ENCODE measurements at places on chromosomes 2 and 18.
A peak's percentile ranks its signal among the peaks of the same experiment; 100 is the strongest.

- no peak for DNase-seq
Measured at GRCh38 chr2:174704642-174705041, 59.6 kb downstream of the CHRNA1 start.

- no peak for DNase-seq
Measured at GRCh38 chr2:19519045-19519444, 160.6 kb upstream of the OSR1 start.

DNA sequence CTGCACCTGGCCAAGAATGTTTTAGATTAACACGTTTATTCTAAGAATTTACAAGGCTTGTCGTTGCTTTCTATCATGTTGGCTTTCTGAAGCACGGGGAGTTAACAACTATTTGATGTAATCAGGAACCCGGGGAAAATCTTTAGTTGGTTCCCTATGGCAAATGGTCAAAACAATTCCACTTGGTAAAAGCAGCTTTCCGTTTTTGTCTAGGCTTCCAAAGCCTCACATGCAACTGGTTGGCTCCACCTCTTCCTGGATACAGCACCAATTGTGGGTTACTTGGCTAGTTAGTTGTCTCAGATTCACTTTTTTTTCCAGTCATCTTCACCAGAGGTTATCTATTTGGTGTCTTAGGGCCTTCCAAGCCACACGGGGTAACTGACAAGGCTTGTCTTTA is 2.8 kb downstream of the COLEC12 start:
- DNase-seq: no peak

- DNase-seq: no peak
Measured at GRCh38 chr18:50469380-50469781, 90.5 kb upstream of the MAPK4 start.

- no peak for DNase-seq
Measured at GRCh38 chr2:148721520-148721931, 77.0 kb downstream of the EPC2 start.

DNA sequence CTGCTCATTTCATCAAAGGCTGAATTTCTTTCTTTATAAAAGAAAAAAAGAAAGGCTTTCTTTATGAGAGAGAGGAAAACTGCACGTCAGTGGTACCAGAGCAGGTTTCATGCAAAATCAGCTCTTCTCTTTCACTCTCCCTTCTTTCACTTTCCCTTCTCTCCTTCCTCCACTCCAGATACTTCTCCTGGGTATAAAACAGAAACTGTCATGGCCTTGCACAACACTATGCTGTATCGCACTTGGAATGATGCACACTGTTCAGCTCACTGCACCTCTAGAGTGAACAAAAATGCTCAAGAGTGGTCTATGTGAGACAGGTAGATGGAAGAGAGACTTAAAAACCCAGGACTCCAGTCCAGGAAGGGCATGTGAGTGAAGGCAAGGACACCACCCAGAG is 73.8 kb downstream of the KLF7 start:
- no peak for DNase-seq

DNA sequence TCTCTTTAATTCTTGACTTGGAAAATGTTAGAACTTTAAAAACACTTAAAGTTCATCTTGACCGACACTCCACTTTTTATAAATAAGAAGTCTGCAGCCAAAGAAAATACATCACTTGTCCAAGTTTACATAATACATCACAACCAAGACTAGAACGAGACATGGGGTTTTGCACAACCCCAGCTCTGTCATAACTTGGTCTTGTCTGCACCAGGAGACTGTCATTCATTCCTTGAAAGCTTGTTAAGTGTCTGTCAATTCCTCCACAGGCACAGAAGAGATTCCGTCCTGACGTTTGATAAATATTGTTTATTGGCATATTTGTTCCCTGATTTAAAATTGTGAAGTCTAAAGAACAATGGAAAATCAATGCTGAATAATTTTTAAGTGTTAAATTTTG is 139.5 kb upstream of the SETBP1 start:
- DNase-seq: no peak

DNA sequence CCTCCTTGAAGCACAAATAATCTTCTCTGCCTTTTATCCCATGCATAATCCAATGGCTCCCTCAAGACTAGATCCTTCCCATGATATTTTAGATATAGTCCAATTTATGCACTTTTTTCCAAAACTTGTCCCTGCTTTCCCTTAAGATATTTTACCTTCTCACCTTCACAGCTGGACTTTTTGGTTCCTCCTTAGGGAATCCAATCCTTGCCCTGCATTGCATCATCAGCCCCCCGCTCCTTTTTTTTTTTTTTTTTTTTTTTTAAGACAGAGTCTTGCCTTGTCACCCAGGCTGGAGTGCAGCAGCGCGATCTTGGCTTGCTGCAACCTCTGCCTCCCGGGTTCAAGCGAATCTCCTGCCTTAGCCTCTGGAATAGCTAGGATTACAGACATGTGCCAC is 250.6 kb downstream of the DOK6 start:
- no peak for DNase-seq

DNA sequence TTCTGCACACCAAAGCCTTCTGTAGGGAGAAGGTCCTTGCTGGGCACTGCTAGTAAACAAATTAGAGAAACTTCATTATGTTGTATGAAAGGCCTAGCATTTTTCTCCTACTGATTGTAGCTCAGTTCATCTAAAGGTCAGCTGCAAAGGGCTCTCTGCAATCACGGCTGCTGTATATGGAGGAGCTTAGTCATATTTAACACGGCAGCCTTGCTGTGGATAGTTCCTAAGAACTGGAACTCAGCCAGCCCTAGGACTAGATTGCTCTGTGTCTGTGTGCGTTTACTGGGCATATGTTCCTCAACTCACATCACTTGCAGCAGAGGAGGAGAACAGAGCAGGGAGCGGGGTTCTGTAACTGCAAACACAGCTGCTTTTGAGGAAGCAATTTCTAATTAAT is 1103.9 kb upstream of the KLHL29 start:
- DNase-seq: no peak

DNA sequence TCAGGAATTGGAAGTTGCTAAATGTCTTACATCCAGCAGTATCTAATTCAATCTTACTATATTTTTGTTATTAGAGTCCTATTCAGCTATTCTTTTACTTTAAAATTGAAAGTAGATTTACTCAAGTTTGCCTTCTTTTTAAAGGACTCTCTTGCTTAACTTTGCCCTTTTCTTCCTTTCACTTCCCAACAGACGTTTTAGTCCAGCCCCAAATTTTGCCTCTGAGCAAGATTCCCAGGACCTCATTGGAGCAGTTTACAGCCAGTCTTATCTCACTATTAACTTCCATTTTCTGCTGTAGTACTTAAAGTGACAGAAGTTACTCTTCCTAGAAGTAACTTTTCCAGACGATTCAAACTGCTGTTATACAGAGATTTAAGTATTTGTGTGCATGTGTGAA is 1.7 kb upstream of the PRKD3 start:
- DNase-seq: no peak

GRCh38 chr2:124563426-124563825 is 538.3 kb downstream of the CNTNAP5 start:
- DNase-seq: no peak

- peak; percentile 78 for DNase-seq
Measured at GRCh38 chr18:63317982-63318888, 1.3 kb downstream of the BCL2 start.

DNA sequence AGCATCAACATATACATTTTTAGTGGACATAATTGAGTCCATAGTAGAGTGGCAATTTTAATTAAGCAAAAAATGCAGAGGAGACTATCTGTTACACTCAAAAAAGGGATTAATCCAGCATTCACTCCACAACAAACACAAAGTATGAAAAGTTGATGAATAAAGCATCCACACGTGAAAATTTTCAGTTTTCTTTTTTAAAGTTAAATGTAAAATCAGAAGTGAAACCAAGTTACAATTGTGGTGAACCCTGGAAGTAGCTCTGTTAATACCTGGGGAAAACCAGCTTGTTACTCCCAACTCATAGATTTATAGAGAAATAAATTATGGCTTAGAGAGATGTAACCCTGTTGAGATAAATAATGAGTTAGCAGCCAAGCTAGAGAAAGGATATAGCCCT is 807.8 kb downstream of the TRIB2 start:
- no peak for DNase-seq

GRCh38 chr2:47159627-47160026 is 4.5 kb upstream of the STPG4 start:
- DNase-seq: no peak

DNA sequence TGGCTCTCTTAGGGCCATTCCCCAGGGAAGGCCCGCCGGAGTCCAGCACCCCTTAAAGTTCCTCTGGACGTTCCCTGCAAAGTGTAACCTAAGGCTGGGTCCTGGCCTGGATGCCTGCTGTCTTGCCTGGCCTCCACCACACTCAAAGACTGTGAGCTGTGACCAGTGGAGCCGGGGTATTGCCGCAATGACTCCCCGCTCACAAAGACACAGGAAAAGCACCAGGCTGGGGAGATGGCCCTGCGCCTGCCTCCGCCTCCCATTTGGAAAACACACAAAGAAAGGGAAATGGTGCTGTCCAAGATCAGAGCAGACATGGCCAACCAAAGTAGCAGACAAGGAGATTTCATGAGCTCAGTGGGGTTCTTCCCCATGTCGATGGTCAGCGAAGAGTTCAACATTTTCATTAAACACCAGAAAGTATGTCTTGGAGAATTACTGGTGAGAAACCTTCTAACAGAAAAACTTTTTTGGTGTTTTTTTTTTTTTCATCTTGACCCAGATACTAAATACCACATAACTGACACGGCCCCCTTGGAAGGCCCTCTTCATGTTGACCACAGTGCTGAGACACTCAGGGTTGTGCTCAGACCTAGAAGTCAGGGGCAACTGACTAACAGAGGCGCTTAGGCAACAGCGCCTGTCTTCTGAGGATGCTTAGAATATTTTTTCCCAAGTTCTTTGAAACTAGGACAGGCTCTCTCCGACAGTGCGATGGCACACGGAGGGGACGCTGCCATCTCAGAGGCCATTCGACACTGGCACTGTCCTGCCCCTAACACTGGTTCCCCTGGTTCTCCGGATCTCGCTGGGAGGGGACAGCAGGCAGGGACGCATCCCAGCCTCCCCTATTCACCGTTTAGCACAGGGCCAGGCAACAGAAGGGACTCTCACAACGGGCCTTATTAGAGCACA is 226.4 kb upstream of the ID2 start:
- DNase-seq: no peak

- DNase-seq: no peak
Measured at GRCh38 chr2:49426996-49427395, 272.7 kb upstream of the FSHR start.

- no peak for DNase-seq
Measured at GRCh38 chr2:19020144-19021099, 338.0 kb downstream of the OSR1 start.

GRCh38 chr2:106075048-106075447 is 119.1 kb downstream of the UXS1 start:
- no peak for DNase-seq

All from stimulated activated CD4-positive, alpha-beta T cell treated with anti-CD3 and anti-CD28 coated beads, TNF-alpha, amount 100 ng/mL, for 48 hours (primary cell).